ENCODE measurements at places on chromosomes 6 and 20. TPM values are rescaled to one million over a fixed set of nuclear protein-coding genes. Genes with fewer than 3 reads are reported as not detected.

Gene C20orf173
- not detected for total RNA-seq

- DNase-seq: no peak
Measured at GRCh38 chr6:165266621-165267020, 42.8 kb downstream of the C6orf118 start.

- no peak for DNase-seq
Measured at GRCh38 chr6:64685401-64685800, 1021.6 kb downstream of the EYS start.

DNA sequence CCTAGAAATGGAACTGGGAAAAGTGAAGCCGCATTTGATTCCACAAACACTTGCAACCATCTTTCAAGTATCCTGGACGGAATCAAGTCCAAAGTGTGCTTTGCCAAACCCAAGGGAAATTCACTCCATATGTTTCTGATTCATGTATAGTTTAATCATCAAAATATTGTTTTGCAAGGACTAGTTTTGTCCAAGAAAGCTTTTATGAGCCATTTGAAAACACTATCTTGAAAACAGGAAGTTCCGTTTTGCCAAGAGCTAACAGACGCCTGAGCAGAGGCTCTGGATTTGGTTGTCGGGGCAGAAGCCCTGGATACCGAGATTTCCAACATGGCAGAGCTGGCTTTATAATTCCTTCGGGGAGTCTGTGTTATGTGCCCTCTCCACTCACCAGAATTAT is 251.1 kb downstream of the PHACTR1 start:
- no peak for DNase-seq

DNA sequence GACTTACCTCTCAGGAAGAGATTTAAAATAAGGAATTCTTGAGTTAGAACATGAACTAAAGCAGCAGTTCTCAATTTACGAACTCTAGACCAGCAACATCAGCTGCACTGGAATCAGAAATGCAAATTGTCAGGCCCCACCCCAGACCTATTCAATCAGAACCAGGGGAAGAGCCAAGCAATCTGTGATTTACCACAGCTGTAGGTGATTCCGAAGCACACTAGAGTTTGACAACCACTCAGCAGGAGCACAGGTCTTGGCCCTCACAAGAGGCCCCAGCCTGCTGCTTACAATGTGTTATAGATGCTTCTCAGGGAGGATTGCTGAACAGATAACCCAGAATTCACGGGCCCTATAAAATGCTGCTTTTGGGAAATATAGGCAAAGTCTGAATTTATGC is 279.2 kb downstream of the PTPRK start:
- DNase-seq: no peak
